Stimulated activated naive CD4-positive, alpha-beta T cell (primary cell): ENCODE measurements at places on chromosomes 3 and 15.

DNA sequence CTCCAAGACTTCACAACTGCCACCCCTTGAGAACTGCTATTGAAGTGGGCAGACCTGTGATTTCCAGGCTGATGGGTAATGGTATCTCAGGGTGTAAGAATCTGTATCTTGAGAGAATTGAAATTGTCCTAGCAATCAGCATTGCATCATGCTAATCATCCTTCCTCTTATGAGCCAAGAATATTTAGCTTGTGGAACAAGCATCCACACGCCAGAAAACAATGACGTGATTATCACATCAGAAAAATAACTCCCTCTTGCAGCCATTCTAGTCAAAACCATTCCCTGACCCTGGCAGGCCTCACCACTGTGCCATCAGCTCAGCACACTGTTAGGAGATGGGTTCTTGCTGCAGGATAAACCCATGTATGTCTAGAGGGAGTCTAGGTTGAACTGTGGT lies 6.7 kb downstream of the BCL2L10 start:
- no peak for DNase-seq

- DNase-seq, result no peak
These were observed 136.4 kb upstream of the GOLGA6L4 start for GRCh38 chr15:84099181-84099580.

DNA sequence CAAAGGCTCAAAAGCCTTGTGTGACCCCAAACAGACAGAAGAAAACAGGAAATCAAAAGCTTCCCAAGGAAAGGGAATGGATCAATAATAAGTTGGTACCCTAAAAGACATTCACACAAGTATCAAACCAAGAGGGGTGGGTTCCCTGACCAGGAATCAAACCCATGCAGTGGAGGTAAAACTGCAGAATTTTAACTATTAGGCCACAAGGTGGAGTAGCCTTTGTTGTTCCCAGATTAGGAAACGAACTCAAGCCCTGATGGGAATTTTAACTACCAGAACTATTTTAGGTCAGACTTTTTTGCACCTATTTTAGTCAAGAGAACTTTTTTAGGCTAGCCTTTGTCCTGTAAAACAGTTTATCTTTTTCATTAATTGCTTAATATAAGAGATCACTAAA lies 31.4 kb downstream of the SETMAR start:
- DNase-seq, result no peak

DNA sequence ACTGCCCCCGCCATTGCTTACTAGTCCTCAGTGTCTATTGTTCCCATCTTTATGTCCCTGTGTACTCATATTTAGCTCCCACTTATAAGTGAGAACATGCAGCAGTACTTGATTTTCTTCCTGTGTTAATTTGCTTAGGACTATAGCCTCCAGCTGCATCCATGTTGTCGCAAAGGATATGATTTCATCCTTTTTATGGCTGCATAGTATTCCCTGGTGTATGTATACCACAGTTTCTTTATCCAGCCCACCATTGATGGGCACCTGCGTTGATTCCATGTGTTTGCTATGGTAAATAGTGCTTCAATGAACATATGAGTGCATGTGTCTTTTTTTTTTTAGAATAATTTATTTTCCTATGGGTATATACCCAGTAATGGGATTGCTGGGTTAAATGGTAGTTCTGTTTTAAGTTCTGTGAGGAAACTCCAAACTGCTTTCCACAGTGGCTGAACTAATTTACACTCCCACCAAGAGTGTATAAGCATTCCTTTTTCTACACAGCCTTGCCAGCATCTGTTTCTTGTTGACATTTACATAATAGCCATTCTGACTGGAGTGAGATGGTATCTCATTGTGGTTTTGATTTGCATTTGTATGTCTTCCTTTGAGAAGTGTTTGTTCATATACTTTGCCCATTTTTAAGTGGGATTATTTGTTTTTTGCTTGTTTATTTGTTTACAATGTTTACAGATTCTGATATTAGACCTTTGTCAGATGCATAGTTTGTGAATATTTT lies 53.7 kb downstream of the GALK2 start:
- no peak for DNase-seq

DNA sequence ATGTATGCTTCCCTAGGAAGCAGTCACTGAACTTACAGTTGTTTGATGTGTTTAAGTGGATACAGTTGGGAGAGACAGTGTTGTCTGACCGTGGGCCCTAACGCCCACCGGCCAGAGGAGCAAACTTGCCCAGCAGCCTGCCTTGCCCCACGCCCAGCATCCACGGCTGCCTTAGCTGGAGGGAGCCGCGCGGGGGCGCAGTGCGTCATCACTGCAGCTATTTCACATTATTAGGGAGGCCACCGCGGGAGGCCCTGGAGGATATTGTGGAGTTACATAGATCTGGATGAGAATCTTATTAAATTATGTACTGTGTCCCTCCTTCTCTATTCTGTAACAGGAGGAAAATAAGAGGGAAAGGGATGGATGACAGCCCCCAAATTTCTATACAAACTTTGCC lies 267.2 kb downstream of the GABRG3 start:
- DNase-seq, result no peak

GRCh38 chr3:45413172-45413765 lies 24.9 kb downstream of the LARS2 start:
- no peak for DNase-seq

GRCh38 chr15:82548700-82549099 lies 8.4 kb upstream of the RPS17 start:
- DNase-seq, result no peak

GRCh38 chr3:165875644-165876043 lies 38.4 kb upstream of the BCHE start:
- DNase-seq, result no peak

GRCh38 chr3:124053871-124054270 lies 61.9 kb upstream of the ROPN1 start:
- DNase-seq, result no peak
